Thyroid gland (tissue), 4 donors: ENCODE measurements at places on chromosomes 4 and X.

DNA sequence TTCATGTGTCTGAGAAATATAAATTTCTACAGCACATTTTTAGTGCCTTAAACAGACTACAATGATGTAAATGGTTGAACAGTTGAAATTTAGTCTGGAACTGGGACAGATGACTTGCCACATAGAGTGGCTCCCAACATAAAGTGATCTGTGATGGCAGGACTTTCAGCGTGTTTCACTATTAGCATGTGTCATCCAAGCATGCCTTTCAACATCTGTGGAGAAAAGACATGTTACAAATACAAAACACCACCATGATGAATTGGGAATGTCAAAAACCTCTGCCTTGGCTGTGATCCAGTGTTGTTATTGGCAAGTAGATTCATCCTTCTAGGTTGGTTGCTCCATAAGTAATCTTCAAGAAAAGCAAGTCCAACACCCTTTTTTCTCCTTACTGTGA lies 348.7 kb downstream of the MAPK10 start:
- peak; percentile 58 for DNase-seq

GRCh38 chrX:119512146-119512800 lies 44.0 kb downstream of the SLC25A5 start:
- DNase-seq: peak; percentile 72

DNA sequence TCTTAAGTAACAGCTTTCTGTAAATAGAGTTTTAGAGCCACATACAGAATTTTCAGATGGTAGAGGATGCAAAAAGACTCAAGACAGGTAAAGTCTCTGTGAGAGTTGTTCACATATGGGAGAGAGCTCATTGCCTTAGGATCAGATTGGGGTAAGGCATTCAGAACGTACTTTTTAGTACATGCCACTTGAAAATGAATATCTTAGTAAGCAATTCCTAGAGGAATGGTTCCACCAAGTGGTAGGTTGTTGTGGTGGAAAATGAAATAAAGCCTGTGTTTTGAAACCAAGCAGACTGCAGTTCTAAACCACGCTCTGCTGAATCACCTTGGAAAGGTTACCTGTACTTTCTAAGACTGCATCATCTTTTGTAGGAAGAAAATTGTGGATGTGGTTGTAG lies 547.0 kb upstream of the LCORL start:
- no peak for DNase-seq

DNA sequence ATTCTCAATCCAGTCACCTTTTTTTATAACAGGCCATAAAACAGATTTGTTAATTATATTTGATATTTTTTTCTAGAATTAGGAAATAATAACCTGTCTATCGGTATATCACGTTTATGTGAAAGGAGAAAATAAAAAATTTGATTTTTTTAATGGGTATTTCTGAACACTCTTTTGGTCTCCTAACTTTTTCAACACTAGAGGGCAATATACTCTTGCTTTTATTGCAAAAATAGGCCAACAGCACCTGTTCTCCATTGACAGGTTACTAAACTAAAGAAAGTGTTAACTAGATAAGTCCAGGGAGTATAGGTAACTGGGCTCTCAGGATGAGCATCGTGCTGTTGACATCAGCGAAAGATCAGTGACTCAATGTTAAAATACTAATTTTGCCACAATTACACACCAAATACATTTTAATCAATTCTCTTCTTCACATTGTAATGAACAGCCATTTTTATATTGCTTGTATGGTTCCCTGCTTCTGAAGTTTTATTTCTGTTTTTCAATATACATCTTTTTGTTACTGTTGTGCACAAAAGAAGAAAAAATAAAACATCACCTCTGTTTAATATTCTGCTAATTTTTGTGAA lies 22.8 kb downstream of the NDST4 start:
- no peak for DNase-seq

DNA sequence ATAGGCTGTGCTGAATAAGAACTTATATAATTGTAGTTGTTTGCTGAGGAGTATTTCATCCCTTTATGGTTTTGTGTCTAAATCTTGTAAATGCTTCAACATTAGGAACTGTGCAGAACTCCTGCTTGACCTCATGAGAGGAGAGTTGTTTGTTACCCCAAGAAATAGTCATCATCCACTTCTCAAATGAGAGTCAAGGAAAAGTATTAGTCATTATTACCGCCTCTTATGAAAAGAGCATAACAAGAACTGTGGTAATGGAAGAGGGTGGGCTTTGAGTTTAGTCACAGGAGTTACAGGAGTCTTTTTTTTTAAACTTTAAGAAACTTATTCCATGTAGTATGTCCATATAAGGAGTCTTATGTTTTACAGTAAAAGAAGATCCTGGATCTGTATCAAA lies 132.9 kb downstream of the RAP1GDS1 start:
- no peak for DNase-seq

DNA sequence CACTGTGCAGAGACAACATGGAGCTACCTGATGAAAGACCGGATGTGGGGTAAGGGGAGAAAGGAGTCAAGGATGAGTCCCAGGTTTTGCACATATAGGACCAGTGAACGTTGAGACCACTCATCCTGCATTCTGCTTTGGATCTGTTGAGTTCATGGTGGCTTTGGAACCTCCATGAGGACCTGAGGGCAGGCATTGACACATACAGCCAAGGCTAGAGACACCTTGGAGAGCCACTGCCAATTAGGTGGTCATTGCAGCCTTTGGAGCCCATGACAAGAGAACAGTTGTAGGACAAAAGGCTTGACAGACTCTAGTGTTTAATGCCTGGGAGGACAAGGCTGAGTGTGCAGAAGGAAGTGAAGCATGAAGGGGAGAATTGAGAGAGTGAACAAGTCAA lies 87.9 kb downstream of the STK32B start:
- no peak for DNase-seq

DNA sequence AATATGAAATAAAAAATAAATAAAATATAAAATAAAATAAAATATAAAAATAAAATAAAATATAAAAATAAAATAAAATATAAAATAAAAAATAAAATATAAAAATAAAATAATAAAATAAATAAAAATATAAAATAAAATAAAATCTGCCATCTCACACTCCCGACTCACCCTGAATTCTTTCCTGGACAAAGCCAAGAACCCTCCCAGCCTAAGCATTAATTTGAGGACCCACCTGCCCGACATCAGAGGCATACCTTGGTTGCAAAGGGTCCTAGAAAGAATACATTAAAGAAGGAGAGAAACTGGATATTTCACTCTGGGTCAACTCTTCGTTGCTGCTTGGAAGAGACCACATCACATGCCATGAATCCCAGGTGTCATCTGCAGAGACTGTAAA lies 138.3 kb downstream of the CRLF2 start:
- DNase-seq: no peak

GRCh38 chr4:139987502-139987850 lies 166.5 kb downstream of the MAML3 start:
- DNase-seq: no peak

- DNase-seq: no peak
Measured at GRCh38 chr4:185344743-185345538, 50.8 kb downstream of the LRP2BP start.

- peak; percentile 40 for DNase-seq
Measured at GRCh38 chr4:143514497-143514896, 995 bp downstream of the SMARCA5 start.
